Activated CD4-positive, alpha-beta T cell treated with anti-CD3 and anti-CD28 coated beads, Interleukin-2, amount 10 ng/mL, durations not matched to agents 24 days and 14 days (primary cell): ENCODE measurements at places on chromosomes 11 and 22. TPM values are rescaled to one million over a fixed set of nuclear protein-coding genes. Genes with fewer than 3 reads are reported as not detected.

DNA sequence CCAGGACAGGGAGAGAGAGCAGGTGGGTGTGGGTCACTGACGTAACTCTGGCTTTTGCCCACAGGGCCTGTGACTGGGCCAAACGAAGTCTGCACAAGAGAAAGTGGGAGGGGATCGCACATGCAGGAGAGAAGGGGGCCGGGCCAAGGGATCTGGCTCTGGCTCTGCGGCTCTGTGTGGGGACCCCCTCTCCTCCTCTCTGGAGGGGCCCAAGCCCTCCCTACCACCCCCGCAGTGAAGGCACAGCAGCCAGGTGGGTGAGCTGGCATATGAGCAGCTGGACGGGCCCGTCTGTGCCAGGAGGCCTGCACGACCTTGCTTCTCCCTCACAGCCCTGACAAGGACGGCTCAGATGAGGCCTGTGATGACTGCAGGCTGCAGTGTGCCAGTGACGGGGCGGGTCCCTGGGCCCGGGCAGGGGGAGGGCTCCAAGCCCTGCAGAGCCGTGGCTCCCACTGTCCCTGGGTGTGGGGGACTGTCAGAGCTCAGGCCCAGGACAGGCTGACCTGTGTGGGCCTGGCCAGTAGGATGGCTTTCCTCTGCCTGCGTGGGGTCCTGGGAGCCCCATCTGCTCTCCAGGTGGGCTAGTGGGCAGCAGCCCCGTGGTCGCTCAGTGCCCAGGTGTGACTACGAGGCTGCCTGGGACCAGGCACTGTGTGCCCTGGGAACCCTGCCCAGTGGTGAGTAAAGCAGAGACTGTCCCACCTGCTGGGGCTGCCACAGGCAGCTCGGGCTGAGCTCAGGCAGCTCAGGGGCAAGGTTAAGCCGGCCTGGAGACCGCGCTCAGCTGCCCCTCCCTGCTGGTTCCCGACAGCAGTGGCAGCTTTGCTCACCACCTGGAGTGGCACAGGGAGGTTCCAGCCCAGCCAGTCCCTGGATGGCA, 22.2 kb downstream of the MRGPRG start:
- DNase-seq = no peak

- no peak for DNase-seq
These were observed 372.7 kb upstream of the ANO5 start for GRCh38 chr11:21820176-21820575.

- no peak for DNase-seq
These were observed 10.4 kb downstream of the MICAL3 start for GRCh38 chr22:18013947-18014346.

GRCh38 chr11:5923427-5923776, 18.6 kb upstream of the OR56A3 start:
- DNase-seq = no peak

- DNase-seq = no peak
These were observed 29.4 kb downstream of the YWHAH start for GRCh38 chr22:31973739-31974138.

DNA sequence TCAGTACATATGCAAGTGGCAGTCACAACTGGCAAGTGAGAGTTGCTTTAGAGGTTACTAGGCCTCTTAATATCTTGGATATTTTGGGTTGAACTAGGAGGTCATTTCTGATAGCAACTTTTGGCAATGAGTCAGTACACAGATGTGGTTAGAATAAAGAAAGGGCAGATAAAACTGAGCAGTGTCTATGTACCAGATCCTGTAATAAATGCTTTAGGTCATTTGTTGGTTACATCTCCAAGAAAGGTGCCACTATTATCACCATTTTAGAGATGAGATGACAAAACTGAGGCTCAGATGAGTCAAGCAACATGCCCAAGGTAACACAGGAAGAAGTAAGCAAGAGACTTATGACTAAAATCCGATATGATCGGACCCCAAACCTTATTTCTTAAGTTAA, 25.0 kb downstream of the MAML2 start:
- no peak for DNase-seq

GRCh38 chr11:45272701-45273100, 13.4 kb downstream of the SYT13 start:
- DNase-seq = no peak

DNA sequence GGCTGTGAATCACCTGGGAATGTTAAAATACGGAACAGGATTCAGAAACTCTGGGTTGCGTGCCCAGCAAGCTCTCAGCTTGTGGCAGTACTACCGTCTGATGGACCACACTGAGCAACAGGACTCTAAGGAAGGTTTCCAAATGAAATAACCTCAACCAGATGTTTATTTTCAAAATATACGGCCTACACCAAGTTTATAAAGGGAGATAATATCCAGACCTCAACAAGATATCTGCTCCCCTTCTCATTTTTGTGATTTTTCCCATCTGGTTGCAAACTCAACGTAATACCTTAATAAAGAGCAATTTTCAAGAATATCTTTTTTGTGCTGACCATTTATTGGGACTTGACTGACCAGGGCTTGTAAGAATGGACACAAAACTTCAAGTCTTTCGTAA, 49.4 kb downstream of the SLC25A17 start:
- DNase-seq = no peak

DNA sequence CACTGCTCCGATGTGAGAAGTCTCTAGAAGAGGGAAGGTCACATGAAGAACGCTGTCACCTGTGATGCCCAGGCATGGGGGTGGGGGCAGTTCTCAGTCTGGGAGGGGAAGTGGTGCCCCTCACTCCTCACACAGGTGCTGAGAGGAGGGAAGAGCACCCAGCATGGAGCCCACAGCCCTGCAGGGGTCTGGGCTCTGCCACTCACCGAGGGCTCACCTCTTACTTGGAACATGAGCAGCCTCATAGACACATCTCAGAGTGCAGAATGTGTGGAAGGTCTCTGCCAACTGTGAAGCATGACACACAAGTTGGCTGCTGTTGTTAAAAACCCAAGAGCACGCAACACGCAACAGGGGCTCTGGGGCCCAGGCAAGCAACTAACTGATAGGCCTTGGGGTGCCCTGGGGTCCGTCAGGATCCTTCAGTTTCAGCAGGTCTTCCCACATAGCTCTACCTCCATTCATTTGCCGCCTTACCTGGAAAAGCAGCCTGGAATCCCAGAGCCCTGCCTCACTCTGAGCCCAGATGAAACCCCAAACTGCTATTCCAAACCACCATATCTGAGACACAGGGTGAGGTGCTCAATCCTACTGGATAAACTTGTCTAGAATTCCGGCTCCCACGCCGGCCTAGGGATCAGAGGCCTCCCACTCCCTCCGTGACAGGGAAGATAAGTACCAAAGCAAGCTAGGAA, 17.5 kb upstream of the TMPRSS4 start:
- DNase-seq = no peak

DNA sequence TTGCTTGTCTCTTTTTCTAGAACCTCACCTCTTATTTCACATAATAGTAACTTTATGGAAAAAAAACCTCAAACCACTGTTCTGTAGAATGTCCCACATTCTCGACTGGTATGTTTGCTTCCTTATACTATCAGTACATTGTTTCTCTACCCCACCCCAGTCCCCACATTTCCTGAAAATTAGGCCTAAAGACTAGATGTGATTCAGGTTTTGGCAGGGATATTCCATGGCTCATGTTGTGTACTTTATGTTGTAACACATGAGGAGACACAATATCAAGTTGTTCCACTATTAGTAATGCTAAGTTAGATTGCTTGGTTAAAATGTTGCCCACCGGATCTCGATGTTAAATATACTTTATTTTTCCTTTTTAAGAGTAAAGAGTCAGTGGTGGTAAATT, 34.7 kb downstream of the DDIAS start:
- no peak for DNase-seq

GRCh38 chr11:86182976-86183584, 61.5 kb upstream of the EED start:
- peak; percentile 83 for DNase-seq

DNA sequence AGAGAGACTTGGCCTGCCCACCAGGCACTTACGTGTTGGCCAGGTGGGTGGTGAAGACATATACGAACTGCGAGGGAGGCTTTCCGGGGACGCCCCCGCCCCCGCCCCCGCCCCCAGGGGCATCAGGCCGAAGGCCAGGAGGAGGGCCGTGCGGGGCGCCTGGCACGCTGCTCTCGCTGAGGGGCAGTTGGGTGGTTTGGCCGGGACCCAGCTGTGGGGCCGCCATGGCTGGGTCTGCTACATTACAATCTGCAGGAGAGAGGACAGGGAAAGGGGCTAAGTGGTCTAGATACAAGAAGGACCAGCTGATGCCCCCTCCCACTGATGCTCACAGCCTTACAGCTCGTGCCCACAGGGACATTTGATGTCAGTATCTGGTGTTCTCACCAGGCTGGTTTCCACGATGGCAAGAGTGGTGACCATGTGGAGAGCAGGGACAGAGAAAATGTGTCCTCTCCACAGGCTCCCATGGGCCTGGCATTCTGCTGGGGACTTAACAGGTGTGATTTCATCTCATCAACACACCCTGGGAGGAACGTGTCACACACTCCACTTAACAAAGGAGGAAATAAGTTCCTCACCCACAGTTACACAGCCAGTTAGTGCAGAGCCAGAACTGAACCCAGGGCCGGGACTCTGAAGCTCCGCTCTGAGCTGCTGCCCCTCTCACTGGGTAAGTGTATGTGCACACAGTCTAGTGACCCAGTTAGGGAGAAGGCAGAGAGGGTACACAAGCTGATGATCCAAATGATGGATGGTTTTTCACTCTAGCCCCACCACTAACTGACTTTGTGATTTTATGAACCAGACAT, 19.7 kb downstream of the CXCR5 start:
- DNase-seq = no peak

GRCh38 chr22:25655371-25655935, 86.5 kb upstream of the MYO18B start:
- peak; percentile 51 for DNase-seq

DNA sequence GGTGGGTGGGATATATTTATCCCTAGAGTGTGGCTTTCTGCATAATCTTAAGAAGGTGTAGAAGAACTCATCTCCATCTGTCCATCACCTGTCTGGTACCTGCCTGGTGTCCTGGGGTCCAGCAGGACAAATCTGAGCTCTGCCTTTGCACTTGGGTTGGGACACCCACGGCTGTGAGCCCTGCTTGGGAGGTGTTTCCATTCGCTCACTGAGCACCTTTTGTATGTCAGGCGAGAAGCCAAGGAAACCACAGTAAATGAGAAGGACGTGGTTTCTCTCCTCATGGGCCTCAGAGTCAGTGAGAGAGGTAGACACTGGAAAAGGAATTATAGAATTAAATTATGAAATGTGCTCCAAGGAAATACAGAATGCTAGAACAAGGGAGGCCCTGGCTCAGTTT, 555.9 kb downstream of the MIAT start:
- no peak for DNase-seq

- DNase-seq = no peak
These were observed 54.1 kb upstream of the SLC25A1 start for GRCh38 chr22:19232623-19233022.

DNA sequence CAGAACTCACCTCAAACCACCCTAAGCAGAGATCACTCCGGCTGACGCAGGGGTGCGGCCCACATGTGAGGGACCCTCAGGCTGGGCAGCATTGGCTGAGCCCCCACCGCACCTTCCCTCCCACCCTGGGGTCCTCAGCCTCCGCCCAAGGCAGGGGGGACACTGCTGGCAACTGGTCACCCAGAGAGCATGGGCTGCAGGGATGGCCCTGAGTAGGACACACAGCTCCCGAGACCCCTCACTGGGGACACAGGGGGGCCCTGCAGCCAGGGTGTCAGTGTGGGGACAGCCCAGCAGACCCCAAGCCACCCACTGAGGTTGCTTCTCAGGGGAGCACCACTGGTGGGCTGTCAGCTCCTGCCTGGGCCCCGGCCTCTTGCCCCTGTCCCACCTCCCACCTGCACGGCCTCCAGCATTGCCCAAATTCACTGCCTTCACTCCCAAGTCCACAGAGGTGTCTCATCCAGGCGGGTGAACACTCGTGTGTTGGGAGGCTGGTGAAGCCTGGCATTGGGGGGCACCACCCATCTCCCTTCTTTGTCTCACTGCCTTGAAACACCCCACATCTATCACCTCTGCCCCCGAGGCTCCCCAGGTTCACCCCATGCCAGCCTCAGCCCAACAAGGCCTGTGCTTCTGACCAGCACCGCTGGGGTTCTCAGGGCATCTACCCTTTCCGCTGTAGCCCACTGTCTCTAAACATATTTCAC, 4.7 kb downstream of the C11orf21 start:
- no peak for DNase-seq

DNA sequence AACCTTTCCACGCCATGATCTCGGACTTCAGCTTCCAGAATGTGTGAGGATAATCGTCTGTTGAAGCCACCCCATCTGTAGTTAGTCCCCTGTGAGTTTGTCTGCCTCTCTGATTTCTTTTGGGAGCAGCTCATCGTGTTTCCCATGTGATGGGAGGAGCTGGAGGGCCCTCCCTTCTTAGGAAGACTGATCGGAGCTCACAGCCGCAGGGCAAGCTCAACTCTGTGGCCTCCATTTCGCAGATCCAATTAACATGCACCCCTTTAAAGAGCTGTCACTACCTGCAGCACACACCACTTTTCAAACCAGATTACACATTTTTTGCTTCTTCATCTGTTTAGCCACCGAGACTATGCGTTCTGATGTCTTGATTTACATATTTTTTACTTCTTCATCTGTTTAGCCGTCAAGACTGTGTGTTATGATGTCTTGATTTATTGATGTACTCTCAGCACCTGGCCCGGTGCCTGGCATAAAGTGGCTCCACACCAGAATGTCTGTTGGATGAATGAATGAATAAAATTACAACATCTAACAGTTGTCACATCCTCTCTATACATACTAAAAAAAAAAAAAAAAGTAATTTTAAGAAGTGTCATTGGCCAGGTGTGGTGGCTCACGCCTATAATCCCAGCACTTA, 14.9 kb upstream of the PPFIA1 start:
- no peak for DNase-seq

DNA sequence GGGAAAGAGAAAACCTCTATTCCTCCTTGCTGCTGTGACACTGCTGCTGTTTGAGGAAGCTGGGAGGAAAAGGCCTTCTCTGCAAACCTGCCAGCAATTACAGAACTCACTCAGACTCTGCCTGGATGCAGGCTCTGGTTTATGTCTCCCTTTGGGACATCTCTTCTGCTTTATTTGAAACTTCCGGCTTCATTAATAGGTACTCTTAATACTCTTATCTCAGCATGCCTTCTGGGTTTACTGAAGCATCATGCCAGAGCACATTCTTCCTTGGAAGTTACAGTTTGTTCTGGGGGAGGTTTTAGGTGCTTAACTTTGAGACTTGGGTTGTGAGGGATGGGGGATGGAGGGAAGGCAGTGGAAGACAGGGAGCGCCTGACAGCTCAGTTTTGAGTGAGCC, 79.9 kb downstream of the NAV2 start:
- no peak for DNase-seq

DNA sequence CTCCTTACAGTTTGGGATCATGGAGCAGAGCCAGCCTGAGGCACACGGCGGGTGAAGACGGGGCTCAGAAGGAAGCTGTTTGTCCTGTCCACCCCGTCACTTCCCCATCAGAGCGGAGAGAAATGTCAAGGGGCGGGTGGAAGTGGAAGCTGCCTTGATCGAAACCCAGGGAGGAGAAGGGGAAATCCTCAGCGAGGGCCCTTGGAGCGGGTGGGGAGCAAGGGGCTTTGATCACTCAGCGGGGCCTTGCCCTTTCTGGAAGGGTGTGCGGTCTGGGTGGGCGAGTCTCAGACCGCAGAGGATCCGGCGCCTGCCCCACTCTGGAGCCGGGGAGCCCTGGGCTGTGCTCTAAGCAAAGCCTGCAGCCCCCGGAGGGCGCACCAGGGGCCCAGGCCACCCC, 320.4 kb downstream of the NTM start:
- no peak for DNase-seq

TEX12 gene
- not detected in 2 replicates for total RNA-seq

PGA5 gene
- not detected in 2 replicates for total RNA-seq

GGTLC2 gene
- total RNA-seq = not detected in 2 replicates

OTOG gene
- total RNA-seq = not detected in 2 replicates

MAJIN gene
- total RNA-seq = 0.71 TPM in 1 of 2 replicates, not detected in the other

H19 gene
- not detected in 2 replicates for total RNA-seq
